Stimulated activated CD8-positive, alpha-beta memory T cell treated with anti-CD3 and anti-CD28 coated beads, Interleukin-2, amount 100 ng/mL, for 1 hour (primary cell): ENCODE measurements at places on chromosomes 7 and 10.

DNA sequence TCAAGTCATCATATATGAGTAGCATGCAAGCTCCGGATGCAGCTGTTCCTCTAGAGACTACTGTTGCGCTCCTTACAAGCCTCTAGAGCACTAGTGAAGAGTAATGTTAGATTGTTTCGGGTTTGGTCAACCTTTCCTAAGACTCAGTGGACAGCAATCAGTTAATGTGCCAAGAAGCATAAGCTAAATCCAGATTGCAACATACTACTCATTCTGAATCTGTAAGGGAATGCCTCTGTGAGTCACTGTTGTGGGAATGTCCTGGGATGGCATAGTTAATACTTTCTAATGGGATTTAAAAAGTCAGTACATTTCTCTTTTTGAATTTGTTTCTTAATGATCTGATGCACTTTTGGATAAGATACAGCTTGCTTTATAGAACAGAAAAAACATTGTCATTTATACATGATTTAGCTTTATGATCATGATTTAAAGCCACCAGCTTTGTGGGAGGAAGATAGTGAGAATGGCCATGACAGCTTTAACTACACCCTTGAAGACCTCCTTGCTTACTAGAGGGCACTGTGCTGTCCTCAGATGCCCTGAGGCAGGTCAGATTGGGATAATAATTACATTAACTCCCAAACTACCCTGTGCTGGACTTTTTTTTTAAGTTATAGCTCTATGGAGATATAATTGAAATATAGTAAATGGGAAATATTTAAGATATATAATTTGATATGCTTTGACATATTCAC lies 138.4 kb downstream of the SDK1 start:
- DNase-seq, result no peak

DNA sequence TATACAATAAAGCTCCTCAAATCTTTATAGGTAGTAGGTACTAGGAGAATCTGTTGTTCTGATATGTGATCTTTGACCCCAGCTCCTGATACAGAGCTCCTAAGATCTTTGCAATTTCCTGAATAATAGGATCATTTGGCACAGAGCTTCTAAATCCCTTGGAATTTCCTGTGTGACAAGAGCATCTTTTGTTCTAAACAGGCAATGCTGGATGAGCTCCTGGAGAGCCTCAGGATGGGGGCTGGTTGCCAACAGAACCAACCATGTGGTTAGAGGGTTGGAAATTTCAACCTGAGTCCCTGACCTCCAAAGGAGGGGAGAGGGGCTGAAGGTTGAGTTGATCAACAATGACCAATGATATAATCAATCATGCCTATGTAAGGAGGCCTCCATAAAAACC lies 629.0 kb downstream of the CCSER2 start:
- no peak for DNase-seq

DNA sequence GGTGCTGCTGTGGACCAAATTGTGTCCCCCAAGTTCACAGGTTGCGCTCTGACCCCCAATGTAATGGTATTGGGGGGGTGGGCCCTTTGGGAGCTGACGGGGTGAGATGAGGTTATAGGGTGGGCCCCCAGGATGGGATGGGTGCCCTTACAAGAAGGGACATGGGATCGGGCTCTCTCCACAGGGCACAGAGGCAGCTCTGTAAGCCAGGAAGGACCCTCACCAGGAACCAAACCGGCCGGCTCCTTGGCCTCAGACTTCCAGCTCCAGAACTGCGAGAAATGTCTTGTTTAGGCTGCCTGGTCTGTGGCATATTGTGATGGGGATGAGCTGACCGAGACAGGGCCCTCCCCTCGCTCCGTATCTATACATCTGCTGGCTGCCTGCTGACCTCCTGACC lies 25.7 kb upstream of the JAKMIP3 start:
- DNase-seq, result no peak

DNA sequence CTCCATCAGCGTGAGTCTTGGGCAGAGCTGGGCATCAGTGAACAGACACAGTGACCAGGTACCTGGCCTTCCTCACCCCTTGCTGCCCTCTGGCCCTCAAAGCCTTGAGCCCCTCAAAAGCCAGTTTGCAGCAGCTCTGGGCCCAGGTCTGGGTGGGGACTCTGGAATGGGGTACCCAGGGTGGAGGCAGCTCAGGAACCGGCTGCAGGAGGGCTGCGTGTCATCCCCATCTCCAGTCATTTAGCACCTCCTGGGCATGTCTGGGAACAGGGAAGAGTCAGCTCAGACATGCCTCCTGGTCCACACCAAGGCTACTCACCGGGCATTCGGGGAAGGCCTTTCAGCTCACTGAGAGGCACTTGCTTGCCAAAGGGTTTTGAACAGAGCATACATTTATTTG lies 503.3 kb downstream of the TCERG1L start:
- no peak for DNase-seq

DNA sequence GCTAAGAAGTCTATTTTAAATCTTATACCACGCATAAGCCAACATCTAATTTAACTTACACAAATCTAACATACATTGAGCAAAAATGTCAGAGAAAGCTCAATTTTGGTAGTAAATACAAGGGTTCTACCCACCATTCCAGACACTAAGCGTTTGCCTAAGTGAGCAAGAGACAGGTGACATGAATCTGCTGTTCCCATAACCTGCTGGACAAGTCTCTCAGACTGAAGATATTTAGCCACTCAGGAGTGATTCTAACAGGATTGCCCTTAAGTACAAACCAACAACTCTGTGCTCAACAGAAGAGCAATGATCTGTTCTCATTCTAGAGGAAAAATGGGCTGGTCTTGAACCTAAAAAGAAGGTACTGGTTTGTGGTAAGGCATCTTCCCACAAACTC lies 18.8 kb downstream of the EZH2 start:
- DNase-seq, result no peak
